Fibroblast of mammary gland (primary cell): ENCODE measurements at places on chromosomes 16 and 17.

- no peak for DNase-seq
Observed at GRCh38 chr16:87764600-87765472, 950 bp downstream of the KLHDC4 start.

DNA sequence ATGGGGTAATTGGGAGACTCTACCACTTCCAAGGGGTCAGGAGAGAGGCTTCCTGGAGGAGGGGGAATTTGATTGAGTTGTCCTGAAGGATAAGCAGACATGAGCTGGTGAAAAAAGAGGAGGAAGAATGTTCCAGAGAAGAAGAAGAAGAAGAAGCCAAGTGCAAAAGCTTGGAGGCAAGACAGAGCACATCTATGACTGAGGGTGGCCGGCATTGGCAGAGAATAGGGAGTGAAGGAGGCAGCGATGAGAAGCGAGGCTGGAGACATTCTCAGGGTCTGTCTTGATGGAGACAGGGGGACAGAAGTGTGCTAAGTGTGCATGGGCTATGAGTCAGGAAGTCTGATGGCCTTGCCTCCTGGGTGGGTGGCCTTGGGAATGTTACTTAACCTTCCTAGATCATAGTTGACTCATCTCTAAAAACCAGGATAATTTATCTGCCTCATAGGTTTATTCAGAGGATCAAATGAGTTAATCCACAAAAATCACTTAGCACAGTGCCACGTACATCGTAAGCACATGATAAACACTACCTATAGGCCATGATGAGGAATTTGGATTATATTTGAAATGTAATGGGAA, 171.7 kb downstream of the ABCC12 start:
- DNase-seq: peak; percentile 31

GRCh38 chr17:30021708-30022317, 80.4 kb downstream of the EFCAB5 start:
- peak; percentile 61 for DNase-seq

GRCh38 chr16:30958175-30959079, 873 bp downstream of the SETD1A start:
- DNase-seq: peak; percentile 42

DNA sequence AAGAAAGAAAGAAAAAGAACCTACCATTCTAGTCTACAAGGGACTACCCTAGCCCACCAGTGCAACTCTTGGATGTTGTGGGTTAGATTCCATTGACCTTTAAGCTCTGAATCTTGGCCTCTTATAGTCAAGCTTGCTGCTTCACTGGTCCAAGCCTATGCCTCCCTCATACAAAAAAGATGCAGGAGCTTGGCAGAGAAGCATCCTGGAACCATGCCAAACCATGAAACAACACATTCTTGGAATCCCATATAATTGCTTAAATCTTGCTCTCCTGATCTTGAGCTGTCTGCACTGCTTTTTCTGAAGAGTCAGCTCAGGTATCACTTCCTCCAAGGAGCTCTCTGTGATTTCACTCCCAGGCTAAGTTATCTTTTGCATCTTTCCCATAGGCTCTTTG, 117.9 kb upstream of the GPR139 start:
- DNase-seq: no peak

GRCh38 chr17:7579001-7579833, at the start of gene CD68:
TSS of gene CD68 (plus strand) at chr17:7579638. CDS start at chr17:7579678, 40 bp downstream.
- DNase-seq: peak; percentile 98

GRCh38 chr17:64291268-64291851, 28.3 kb upstream of the TEX2 start:
- DNase-seq: peak; percentile 20

- no peak for DNase-seq
Observed at GRCh38 chr17:3772764-3773163, 28.2 kb downstream of the ITGAE start.

- DNase-seq: no peak
Observed at GRCh38 chr16:74372369-74372768, 3.7 kb upstream of the NPIPB15 start.

DNA sequence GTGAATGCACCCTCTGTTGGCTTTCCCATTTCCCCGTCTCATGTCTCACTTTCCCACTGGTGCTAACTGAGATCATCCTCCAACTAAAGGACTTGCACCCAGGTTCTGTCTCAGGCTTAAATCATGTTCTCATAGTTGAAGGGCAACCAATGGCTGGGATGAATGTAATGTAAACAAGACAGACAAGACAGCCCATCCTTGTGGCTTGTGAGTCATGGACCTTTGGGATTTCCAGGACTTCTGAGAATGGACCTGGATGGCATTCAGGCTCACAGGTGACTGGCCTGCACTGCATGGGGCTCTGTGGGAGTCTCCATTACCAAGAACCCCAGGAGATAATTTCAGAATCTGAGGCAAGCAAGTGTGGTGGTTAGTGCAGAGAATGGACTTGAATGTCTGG, 347.5 kb downstream of the HAPSTR1 start:
- no peak for DNase-seq

DNA sequence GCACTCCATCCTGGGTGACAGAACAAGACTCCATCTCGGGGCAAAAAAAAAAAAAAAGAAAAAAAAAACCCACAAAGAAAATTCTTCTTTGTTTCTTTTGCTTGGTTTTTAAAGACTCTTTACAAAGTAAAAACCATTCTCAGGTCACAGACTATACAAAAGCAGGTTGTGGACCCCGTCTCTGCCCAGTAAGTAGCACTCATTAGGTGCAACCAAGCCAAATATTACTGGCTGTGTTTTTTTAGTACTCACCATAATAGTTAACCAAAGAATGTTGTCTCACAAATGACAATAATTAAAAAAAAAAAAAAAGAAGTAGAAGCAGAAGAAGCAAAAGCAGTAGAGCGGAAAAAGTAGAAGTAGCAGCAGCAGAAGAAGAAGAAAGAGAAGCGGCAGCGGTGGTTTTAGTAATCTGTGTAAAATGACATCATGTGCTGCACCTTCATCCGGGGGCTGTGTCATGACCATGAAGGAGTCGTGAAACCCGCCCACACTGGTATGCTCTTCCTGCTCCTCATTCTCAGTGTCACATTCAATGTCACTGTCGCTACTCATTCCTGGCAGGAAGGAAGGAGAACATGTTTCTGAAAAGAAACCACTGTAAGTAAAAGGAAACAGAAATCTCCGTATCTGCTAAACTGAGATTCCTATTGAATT, 105.4 kb downstream of the TRIM37 start:
- peak; percentile 38 for DNase-seq

DNA sequence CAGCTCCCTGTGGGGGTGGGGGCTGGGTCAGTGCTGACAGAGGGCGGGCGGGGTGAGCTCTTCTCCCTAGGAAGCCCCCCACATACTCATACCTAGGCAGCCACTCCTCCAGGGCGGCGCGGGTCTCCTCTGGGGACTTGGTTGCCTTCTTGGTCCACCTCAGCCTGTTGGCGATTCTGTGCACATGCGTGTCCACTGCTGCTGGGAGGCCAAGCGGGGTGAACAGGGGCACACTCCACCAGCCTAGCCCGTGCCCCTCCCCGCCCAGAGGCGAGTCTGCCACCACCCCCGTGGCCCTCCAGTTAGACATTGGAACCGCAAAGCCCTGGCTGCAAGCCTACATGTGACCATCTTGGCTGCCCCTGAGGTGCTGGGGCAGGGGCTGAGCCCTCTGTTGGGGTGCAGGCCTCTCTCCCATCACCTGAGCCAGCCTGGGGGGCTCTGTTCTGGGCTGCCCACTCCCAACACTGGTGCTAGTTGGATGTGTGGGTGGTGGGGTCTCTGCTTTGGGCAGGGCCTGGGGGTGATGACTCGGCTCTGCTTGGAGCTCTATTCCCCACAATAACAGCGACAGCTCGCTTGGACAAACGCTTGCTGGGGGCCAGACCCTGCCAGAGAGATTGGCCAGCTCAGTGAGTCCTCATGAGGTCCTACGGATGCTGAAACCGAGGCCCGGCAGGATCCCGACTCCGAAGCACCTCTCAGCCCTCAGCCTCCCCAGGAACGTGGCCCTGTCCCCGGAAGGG, 7.4 kb downstream of the NTHL1 start:
- no peak for DNase-seq

GRCh38 chr16:27853101-27853500, 210.4 kb downstream of the GSG1L start:
- no peak for DNase-seq

DNA sequence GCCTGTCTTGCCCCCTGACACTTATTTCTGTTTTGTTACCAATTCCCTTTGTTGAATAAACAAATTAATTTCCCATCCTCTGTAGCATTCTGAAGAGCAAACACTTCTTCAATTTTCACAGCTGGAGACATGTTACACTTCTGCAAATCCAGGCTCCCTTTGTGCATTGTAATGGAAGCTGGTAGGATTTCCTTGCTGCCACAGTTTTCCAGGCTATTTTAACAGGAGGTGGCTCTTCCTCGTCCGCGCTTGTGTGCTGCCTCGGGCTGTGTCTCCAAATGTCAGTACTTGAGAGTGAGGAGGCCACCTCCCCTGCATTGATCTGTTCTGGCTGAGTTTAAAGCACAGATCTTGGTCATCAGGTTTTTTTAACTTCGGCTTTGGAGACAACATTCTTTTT, 40.0 kb downstream of the SOST start:
- no peak for DNase-seq

DNA sequence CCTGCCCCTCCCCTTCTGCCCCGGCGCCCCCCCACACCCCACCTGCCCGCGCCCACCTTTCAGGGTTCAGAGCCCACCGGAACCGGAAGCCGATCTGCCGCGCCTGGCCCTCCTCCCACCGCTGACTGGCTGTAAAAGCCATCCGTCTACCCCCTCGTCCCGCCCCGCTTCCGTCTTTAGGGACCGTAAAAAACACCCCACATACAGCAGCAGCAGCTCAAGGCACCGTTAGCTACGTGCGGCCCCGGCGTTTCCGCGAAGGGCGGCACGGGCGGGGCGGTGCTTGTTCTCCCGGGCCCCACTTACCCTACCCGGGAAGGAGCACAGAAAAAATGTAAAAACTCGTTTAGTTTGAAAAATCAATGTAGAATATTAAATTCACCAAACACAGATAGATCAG, at the start of gene MRPL28:
Gene MRPL28, minus strand, starts transcription at position 96 of the 400 bp plus-strand sequence. CDS start 320 bp downstream, outside the sequence.
- DNase-seq: peak; percentile 92

- no peak for DNase-seq
Observed at GRCh38 chr17:43543300-43543699, 2.8 kb downstream of the ETV4 start.

DNA sequence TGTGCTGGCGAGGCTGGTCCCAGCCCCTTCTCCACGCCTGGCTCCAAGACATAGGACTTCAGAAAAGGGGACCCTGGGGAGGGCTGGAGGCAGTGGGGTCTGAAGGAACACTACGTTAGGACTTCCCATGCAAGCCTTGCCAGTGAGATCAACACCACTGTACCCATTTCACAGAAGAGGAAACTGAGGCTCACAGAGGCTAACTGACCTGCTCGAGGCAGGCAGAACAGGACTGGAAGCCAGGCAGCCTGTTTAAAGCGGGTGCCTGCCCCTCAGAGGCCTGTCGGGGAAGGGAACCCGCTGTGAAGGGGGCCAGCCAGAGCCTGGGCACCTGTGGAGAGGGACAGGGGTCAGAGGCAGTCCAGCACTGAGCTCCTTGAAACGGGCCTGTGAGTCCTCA, 32.3 kb downstream of the PEMT start:
- no peak for DNase-seq

GRCh38 chr17:49968405-49969133, 421 bp upstream of the DLX4 start:
- DNase-seq: peak; percentile 59

- DNase-seq: peak; percentile 31
Observed at GRCh38 chr16:83393196-83393981, 414.4 kb upstream of the HSBP1 start.

GRCh38 chr17:74893936-74894671, 671 bp upstream of the FADS6 start:
- DNase-seq: no peak

DNA sequence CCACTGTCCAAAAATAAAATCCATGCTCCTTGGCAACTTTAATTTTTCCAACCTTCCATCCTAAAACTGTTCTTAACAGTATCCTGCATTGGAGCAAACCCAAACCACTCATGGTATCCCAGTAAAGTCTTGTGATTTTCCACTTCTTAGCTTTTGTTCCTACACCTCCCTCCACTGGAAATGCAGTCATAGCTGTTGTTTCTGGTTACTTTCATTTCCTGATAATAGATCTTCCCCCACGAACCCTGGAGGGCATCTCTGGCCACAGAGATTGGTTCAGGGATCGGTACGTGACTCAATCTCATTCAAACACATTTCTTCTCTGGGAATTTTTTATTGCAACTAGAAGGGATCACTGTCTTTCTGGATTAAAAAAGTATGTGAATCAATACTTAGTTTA, 276.0 kb downstream of the GRIN2A start:
- DNase-seq: no peak

GRCh38 chr16:80580109-80580832, 39.5 kb downstream of the DYNLRB2 start:
- peak; percentile 60 for DNase-seq

DNA sequence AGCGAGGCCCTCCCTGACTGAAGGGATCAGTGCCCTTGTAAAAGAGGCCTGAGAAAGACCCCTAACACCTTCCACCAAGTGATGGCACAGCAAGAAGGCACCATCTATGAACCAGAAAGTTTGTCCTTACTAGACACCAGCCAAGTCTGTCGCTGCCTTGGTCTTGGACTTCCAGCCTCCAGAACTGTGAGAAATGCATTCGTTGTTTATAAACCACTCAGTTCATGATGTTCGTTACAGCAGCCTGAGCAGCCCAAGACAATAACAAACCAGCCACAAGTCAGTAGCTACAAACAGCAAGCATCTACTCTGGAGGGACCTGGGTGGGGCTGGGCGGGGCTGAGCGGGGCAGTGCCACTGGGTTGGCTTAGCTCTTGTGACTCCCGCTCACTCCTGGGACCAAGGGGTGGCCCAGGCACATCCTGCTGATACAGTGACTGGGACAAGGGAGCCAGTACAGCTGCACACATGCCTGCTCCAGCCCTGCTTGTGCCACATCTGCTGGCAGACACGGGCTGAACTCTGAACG, 234.9 kb downstream of the IRF8 start:
- no peak for DNase-seq

DNA sequence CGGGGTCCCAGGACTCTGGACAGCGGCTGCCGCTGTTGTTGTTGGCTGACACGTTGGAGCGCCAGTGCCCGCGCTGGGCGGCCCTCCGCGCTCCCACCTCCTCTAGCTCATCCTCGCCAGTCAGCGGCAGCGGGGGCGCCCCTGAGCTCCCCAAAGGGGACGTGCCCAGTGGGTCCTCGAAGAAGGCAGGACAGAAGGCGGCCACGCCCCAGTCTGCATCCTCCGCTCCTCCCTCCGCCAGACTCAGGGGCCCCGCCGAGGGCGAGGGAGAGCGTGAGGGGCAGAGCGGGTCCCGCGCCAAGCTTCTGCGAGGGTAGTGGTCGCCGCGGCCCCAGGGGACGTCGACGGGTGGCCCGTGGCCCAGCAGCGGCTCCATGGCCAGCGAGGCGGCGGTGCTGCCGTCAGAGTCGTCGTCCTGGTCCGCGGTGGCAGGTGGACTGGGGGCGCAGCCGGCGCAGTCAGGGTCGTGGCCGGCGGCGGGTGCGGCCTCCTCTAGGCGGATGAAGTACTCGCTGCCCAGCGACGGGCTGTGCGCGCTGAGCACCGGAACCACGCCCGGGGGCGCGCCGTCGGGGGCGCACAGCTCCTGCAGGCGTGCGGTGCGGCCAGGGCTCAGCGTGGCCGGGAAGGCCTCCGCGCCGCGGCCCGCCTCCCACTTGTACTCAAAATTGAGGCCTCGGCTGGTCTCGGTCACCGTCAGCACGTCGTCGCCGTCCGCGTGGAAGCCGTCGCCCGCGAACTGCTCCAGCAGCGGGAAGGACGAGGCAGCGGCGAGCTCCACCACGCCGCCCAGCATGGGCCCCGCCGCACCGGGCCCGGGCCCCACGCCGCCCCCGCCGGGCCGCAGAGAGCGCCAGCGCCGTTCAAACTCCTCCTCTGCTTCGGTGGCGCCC, 43.2 kb upstream of the PVALEF start:
- DNase-seq: no peak

- DNase-seq: peak; percentile 67
Observed at GRCh38 chr17:2188971-2189630, 114.5 kb downstream of the SMG6 start.
